Tibial artery (tissue), 4 donors: ENCODE measurements at places on chromosomes 12 and 14.

- H3K4me1 ChIP-seq, result peaks cover 6% of the 10 kb centered on the region
- H3K36me3 ChIP-seq, result no peaks in the 10 kb centered on the region
- no peak overlapping the region for H3K27ac ChIP-seq
- H3K27me3 ChIP-seq, result no peaks in the 10 kb centered on the region
These were observed 103.3 kb upstream of the BTG1 start for GRCh38 chr12:92248977-92249376.

- H3K4me3 ChIP-seq, result no peak overlapping the region
These were observed 319.7 kb downstream of the MED13L start for GRCh38 chr12:115957686-115958290.

- no peak overlapping the region for H3K4me3 ChIP-seq
- H3K4me1 ChIP-seq, result no peaks in the 10 kb centered on the region
- peaks cover 23% of the 10 kb centered on the region for H3K27me3 ChIP-seq
- no peak overlapping the region for H3K27ac ChIP-seq
These were observed 41.4 kb downstream of the PLEKHD1 start for GRCh38 chr14:69525896-69526295.

GRCh38 chr14:55117803-55118441 is 11.1 kb upstream of the LGALS3 start:
- peak overlapping the region; percentile 68 for H3K27ac ChIP-seq
- no peak overlapping the region for H3K4me3 ChIP-seq
- H3K4me1 ChIP-seq, result peaks cover 32% of the 10 kb centered on the region
